ENCODE measurements at places on chromosomes 11 and 22. TPM values are rescaled to one million over a fixed set of nuclear protein-coding genes. Genes with fewer than 3 reads are reported as not detected.

DNA sequence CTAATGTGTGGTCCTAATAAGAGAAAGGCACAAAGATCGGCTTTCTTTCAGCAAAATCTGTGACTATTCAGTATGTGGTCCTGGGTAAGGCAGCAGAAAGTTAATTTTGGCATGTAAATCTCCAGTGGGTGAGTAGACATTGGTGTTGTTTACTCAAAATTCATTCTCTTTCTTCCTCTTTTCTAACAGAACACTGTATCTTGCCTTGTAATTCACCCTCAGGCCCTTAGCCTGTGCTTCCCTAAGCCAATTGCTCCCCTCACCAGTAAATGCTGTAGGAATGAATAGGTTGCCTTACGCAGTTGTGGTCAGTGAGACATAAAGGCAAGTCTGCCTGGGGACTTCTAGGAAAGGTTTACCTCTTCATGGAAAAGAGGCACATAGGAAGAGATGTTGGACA is 49.9 kb upstream of the PDE3B start:
- no peak for DNase-seq

GRCh38 chr22:42202048-42202447 is 68.4 kb downstream of the TCF20 start:
- DNase-seq = no peak

- DNase-seq = no peak
These were observed 24.9 kb downstream of the SLC43A1 start for GRCh38 chr11:57490456-57491248.

The DESI1 gene
- 38.0 TPM for total RNA-seq

GRCh38 chr11:41382927-41383326 is 76.5 kb downstream of the LRRC4C start:
- no peak for DNase-seq

Data from neural crest cell (in vitro differentiated cells).